Brain microvascular endothelial cell (primary cell): ENCODE measurements at places on chromosomes 2 and 18.

- no peak for DNase-seq
Observed at GRCh38 chr18:54094474-54094873, 130.0 kb downstream of the MBD2 start.

GRCh38 chr2:191625016-191625415 lies 52.9 kb upstream of the NABP1 start:
- DNase-seq = peak; percentile 69

DNA sequence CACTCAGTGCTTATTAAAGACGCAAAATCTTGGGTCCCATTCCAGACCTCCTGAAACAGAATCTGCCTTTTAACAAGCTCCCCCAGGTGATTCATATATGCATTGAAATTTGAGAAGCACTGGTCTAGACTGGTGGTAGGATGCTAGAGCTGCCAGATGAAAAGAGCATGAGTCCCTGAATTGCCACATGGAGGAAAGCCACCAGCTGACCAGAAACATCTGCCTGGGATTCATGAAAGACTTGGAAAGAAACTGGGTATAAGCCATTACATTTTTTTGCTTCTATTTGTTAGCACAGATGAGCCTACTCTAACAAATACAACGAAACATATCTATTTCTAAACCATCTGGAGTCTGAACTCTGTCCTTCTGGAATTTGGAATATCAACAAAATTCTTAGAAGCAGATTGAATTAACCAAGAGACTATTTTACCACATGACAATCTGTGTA lies 228.9 kb downstream of the RBM43 start:
- DNase-seq = peak; percentile 38

- no peak for DNase-seq
Observed at GRCh38 chr2:98293030-98293429, 53.2 kb upstream of the CNGA3 start.

- peak; percentile 26 for DNase-seq
Observed at GRCh38 chr2:100976645-100977391, 25.3 kb upstream of the RPL31 start.

- DNase-seq = no peak
Observed at GRCh38 chr18:49757513-49758262, 55.6 kb downstream of the ACAA2 start.

- DNase-seq = no peak
Observed at GRCh38 chr2:54954705-54955357, 95.4 kb downstream of the RTN4 start.

- no peak for DNase-seq
Observed at GRCh38 chr2:74199871-74200305, 1.5 kb downstream of the MTHFD2 start.

- DNase-seq = no peak
Observed at GRCh38 chr2:111244864-111245263, 124.2 kb downstream of the BCL2L11 start.

- peak; percentile 13 for DNase-seq
Observed at GRCh38 chr2:216149741-216150140, 40.6 kb downstream of the XRCC5 start.
